ENCODE measurements at places on chromosomes 16 and 17.

GRCh38 chr17:57703273-57703672 is 41.8 kb downstream of the CCDC182 start:
- no peak for DNase-seq

DNA sequence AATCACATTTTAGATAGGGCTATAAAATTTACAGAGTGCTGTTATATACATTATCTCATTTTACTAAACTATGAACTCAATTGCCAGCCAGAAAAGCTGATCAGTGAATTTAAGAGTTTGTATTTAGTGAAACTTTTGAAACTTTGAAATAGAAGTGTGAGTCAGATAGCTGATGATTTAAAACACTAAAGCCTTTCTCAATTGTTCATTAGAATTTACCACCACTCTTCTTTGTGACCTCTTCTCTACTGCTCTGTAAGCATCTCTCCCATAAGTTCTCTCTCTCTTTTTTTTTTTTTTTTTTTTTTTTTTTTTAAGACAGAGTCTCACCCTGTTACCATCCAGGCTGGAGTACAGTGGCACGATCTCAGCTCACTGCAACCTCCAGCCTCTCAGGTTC is 43.7 kb downstream of the GOSR1 start:
- DNase-seq = no peak

GRCh38 chr16:65181071-65181561 is 59.3 kb upstream of the CDH11 start:
- DNase-seq = no peak

- DNase-seq = no peak
Measured at GRCh38 chr17:12973496-12974004, 44.3 kb downstream of the ELAC2 start.

DNA sequence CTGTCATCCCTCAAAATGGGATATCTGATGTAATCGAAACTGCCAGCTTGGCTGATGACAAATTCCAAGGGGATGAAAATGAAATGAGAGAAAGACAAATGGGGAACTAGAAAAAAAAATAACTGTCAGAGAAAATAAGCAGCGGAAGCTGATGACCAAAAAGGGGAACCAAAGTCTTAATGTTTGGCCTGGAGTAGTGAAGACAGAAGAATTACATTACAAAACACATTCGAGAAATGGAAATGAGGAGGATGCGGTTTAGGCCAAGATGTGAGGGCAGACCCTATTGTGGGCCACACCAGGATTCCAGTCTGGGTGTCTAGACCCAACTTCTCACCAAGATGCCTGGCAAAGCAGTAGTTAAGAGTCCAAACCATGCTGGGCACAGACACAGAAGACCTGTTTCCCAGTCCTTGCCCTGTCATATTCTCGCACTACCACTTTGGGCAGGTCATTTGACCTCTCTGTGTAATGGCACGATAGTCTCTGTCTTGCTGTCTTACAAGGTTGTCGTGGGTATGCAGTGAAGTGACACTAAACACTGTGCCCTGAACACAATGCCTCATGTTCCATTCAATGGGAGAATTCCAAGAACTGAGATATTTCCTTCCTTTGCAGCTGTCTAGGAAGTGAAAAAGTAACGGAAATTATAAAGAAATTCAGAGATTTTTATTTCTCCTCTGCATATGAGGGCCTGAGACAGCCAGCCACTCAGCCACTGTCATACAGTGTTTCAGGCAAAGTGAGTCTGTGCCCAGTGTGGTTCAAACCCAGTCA is 12.3 kb upstream of the CCL2 start:
- no peak for DNase-seq

DNA sequence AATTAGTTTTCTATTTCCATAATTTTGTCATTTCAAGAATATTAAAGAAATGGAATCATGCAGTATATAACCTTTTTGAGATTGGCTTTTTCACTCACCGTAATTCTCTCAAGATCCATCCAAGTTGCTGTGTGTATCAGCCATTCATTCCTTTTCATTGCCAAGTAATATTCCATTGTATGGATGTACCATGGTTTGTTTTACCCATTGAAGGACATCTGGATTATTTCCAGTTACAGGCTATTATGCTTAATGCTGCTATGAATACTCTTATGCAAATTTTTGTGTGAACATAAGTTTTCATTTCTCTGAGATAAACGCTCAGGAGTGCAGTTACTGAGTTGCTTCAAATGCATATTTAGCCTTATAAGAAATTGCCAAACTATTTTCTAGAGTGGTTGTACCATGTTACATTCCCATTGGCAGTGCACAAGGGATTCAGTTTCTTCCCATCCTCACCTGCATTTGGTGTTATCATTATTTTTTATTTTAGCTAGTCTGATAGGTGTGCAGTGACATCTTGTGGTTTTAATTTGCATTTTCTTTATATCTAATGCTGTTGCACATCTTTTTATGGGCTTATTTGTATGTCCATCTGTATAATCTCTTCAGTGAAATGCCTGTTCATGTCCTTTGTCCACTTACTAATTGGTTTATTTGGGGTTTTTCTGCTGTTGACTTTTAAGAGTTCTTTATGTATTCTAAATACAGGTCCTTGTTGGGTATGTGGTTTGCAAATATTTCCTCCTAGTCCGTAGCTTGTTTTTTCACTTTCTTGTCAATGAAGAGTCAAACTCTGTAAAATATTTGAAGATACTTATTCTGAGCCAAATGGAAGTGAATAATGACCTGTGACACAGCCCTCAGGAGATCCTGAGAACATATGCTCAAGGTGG is 32.7 kb downstream of the BMERB1 start:
- no peak for DNase-seq

DNA sequence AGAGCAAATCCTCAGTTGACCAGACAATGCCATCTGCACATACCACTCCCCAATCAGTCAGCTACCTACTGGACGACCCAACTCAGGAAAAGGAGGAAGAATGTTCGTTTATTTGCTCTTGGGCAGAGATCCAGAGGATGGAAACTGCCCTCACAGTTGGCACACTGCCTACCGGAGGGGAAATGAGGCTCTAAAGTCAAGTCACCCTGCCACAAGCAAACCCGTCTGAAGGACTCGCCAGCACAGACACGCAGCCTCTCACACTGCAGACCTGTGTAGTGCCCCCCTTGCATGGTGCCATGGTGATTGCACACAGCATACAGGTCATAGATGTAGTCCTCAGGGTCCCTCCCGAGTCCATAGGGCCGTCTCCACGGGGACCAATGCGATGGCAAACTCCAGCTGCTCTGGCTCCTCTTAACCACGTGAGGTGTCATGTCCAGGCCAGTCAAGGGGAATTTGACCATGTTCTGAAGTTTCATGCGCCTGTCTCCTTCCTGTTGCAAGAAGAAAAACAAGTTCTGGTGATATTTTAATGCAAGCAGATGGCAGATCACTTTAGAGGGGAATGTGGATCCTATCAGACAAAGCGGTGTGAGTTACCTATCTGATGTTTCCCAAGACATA is 69.5 kb downstream of the USP31 start:
- no peak for DNase-seq
